Hippocampal formation (tissue), 2 donors: ENCODE measurements at places on chromosomes 1 and 21.

DNA sequence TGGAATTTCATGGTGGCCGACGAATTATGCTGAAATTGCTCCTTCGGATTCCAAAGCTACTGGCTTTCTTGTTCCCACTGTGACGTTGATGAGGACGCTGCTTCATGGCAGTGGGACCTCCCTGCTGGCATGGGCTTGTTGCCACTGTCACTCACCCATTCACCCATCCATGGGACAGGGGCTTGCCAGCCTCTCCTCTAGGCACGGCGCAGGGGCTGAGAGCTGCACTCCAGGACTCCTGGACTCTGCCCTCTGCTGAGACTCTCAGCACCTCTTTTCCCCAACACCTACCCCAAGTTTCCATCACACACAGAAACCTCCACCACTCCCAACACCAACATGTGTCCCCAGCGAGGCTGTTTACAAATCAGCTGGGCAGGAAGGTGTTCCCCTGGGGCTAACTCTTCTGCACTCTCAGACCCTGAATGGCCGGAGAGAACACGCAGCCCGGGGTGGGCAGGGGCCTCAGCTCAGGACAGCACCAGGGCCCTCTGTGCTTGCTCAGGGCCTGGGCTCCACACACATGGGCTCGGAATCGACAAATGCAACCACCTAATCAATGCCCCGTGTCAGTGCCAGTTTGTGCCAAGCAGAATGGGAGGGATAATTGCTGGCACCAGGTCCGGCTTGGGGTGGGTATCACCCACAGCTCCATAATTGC is 3.1 kb downstream of the ITGB2 start:
- DNase-seq: no peak

- DNase-seq: no peak
Measured at GRCh38 chr1:67874501-67875111, 41.3 kb upstream of the GNG12 start.

DNA sequence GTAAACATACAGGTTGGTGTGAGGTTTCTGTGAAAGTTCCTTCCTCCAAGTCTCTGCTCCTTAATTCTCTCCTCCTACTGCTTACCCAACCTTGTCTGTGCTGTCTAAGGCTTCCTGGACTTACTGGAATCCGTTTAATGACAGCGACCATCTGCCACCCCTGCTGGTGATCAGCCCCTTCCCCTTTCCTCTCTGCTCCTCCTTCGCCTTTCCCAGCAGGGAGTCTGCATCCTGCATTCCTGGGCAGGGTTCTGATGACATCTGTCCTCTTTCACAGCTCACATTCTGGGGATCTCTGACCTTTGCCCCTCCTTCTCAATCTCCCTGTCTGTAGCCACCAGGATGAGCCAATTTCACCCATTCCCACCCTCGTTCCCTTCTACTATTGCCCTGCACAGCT is 66.5 kb downstream of the KIRREL1 start:
- no peak for DNase-seq

- DNase-seq: no peak
Measured at GRCh38 chr21:46027851-46028493, 46.4 kb downstream of the COL6A1 start.

GRCh38 chr1:99820546-99820945 is 29.6 kb upstream of the AGL start:
- no peak for DNase-seq

GRCh38 chr1:27057389-27057788 is 44.7 kb upstream of the TENT5B start:
- no peak for DNase-seq

- DNase-seq: no peak
Measured at GRCh38 chr1:161943737-161944136, 79.9 kb downstream of the OLFML2B start.

- DNase-seq: no peak
Measured at GRCh38 chr1:240693844-240694243, 81.9 kb upstream of the GREM2 start.

- no peak for DNase-seq
Measured at GRCh38 chr21:45618287-45618686, 25.2 kb upstream of the PCBP3 start.

- no peak for DNase-seq
Measured at GRCh38 chr21:35349376-35350080, 300.4 kb upstream of the RUNX1 start.

GRCh38 chr21:46092026-46092764 is 5.7 kb upstream of the COL6A2 start:
- no peak for DNase-seq

- no peak for DNase-seq
Measured at GRCh38 chr1:3018051-3018471, 3.2 kb upstream of the ACTRT2 start.

- DNase-seq: no peak
Measured at GRCh38 chr21:46189959-46190490, 5.8 kb upstream of the SPATC1L start.

DNA sequence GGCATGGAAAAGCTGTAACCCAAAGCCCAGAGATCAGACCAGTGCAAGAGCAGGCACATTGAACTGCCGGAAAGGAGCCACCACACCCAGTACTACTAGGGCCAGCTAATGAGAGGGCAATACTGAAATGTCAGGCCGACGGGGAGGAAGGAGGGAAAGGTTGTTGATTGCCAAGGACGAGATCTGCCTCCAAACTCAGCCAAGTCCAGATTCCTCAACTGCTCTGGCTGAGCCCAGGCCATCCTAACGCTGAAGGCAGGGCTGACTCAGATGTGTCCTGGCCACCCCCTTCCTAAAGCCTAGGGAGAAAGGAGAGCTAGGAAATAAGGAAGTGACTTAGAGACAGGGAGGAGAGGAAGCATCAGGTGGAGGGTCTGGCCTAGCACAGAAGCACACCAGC is 42.1 kb upstream of the IPO9 start:
- no peak for DNase-seq

DNA sequence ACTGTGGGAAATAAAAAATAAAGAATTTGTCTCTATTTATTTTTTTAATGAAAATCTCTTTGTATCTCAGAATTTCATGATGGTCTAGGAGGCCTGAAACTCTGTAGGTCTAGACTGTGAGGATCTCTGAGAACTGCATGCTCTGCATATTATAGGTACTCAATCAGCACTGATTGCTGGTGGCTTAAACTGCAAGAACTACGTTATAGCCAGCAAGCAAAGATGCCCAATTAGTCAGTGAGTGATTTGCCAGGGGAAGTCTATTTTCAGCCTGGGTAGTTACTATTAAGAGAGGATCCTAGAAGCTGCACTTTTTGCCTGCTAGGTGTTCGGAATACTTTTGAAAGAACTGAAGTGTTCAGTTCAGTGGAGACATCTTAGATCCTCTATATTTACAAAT is 87.4 kb downstream of the GPR52 start:
- DNase-seq: no peak

DNA sequence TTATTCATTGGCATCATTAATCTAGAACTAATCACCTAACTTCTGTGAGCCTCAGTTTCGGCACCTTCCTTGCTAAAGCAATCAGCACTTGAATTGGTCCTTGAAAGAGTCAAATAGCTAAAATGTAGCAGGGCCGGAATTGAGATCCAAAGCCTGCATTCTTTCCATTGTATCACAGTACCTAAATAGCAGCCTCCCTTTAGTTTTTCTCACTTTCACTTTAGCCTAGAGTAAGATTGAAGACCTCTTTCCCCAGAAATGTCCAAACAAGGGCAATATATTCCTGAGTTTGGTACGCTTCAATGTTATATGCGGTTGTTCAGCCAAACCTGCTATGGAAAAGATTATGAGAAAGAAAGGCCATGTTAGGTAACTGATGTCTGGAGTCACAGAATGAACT is 121.9 kb upstream of the BMP8A start:
- no peak for DNase-seq

DNA sequence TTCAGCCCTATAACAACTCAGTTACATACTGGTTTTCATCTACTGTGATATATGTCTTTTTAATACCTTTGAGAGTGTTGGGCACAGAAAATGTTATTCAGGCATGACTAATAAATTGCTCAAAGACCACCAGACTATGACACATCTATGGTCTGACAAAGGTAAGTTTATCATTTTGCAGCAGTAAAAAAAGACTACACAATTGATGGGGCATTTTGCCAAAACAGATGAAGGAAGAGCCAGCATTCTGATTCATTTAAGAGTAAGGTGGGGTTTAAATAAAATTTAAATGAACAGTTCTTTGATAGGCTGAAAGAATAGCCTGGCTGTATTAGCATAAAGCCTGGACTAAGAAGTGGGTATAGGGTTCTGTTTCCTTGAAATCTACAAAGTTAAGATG is 8.8 kb upstream of the RNPC3 start:
- no peak for DNase-seq

GRCh38 chr1:115939455-115939854 is 36.9 kb upstream of the SLC22A15 start:
- DNase-seq: no peak

DNA sequence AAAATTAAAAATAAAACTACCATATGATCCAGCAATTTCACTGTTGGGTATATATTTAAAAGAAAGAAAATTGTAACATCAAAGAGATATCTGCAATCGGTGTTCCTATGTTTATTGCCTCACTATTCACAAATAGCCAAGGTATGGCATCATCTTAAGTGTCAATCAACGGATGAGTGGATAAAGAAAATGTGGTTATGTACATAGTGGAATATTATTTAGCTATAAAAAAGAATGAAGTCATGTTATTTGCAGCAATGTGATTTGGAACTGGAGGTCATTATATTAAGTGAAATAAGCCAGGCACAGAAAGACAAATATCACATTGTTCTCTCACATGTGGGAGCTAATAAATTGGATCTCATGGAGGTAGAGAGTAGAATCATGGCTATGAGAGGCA is 76.3 kb downstream of the RD3 start:
- no peak for DNase-seq

GRCh38 chr1:5720045-5720444 is 272.2 kb downstream of the NPHP4 start:
- DNase-seq: no peak

- DNase-seq: no peak
Measured at GRCh38 chr1:118223426-118223825, 38.4 kb upstream of the SPAG17 start.

- no peak for DNase-seq
Measured at GRCh38 chr1:107879346-107879745, 85.6 kb downstream of the VAV3 start.

DNA sequence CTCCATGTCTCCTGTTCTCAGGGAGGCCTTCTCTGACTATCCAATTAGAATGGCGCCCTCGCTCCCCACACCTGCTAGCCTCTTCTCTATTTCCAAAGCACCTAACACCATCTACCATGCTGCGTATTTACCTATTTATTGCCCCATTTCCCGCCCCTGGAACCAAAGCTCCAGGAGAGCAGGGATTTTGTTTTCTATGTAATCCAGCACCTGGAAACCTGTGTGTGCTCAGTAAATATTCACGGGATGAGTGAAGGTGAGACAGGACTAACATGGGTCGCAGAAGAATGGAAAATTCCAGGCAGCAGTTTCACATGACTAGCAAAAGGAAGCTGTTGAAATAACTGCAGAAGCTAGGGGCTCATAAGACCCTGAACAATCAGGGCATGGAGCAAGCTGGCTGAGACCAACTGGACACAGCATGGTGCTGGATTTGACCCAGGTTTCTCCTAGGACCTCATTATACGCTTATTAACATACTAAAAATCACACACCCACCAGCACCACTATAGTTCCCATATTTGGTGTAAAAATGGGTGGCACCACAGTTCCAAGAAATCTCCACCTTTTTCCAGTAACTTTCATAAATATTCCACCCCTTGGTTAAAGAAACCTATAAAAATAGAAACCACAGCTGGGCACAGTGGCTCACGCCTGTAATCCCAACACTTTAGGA is 15.1 kb upstream of the TENT5B start:
- DNase-seq: no peak

DNA sequence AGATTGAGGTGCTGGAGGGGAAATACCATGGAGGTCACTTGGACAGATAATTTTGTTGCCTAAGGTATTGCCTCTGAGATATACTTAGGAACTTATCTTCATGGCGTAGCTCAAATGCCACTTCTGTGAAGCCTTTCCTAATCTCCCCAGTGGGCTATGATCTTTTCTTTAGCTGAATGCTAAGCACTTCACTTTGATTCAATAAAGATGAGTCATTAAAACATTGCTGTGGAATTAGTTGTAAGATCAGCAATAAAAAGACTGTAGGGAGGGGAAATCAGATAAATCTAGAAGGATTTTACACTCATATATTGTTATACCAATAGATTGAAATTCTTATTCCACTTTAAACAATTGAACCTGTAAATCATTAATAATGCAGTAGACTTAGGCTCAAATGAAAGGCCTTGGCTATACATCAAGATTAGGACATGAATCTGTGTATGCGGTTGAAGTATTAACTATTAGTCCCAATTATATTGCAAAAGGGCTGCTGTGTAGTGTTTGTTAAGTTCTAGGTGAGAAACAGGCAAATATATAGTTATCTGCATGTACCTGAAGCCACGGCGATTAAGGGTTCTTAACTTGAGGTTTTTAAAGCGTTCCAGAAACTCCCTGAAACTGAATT is 19.2 kb upstream of the MAGOH start:
- DNase-seq: no peak

DNA sequence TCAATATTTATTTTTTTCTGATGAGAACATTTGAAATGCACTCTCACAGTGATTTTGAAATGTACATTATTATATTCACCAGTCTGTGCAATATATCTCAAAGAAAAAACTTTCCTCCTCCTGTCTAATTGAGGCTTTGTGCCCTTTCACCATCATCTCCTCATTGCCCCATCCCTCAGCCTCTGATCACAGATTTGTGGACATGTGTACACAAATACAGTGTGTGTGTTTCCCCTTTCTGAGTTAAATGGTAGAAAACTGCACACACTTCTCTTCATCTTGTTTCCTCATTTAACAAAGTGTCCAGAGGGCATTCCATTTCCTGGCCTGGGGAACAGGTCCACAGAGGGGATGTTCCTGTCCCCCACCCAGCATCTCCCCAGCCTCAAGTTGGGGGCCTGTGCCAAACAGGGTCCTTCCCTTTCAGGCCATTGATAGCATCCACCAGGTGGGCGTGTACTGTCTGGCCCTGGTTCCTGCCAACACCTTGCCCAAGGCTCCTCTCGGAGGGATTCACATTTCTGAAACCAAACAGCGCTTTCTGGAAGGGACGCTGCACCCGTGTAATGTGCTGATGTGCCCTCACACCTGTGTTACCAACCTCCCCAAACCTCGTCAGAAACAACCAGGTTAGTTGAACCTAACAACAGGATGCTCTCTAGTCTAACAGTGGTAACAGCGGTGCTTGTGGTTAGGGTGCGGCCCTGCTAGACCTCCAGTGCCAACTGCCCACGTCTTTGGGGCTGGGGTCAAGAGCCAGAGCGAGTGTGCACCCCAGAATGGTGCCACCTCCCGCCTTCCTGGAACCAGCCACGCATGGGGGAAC is 54.6 kb downstream of the S100B start:
- DNase-seq: no peak

GRCh38 chr1:100440075-100440809 is 87.9 kb downstream of the CDC14A start:
- DNase-seq: no peak

GRCh38 chr1:24878775-24879742 is 51.0 kb downstream of the RUNX3 start:
- DNase-seq: no peak

DNA sequence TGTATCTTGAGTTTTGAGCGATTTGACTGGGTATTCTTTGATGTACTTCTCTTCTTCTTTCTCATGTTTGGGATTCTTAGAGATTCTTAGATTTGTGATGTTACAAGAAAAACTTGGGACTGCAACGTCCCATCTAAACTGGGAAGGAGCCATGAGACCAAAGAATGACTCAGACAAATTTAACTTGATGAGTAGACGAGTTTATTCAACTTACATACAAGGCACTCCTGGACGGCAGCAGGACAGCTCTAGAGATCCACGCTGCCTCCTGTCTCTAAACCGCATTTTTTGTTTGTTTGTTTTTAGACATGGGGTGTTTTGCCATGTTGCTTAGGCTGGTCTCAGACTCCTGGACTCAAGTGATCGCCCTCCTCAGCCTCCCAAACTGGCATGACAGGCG is 137.1 kb downstream of the PIK3R3 start:
- no peak for DNase-seq
